ENCODE measurements at places on chromosomes 5 and 9. TPM values are rescaled to one million over a fixed set of nuclear protein-coding genes. Genes with fewer than 3 reads are reported as not detected.
A peak's percentile ranks its signal among the peaks of the same experiment; 100 is the strongest.

MCTP1 gene
- 0.93 TPM for total RNA-seq

FOXD4L4 gene
- total RNA-seq: not detected

- DNase-seq: no peak
These were observed 16.2 kb downstream of the DIAPH1 start for GRCh38 chr5:141602606-141603005.

- DNase-seq: no peak
These were observed 212.0 kb upstream of the KIF2A start for GRCh38 chr5:62093976-62094375.

GRCh38 chr9:114276908-114277821 lies 45.7 kb upstream of the ORM1 start:
- peak; percentile 33 for DNase-seq

- DNase-seq: no peak
These were observed 38.9 kb downstream of the BICD2 start for GRCh38 chr9:92725766-92726165.

- DNase-seq: no peak
These were observed 200.5 kb upstream of the EDIL3 start for GRCh38 chr5:84585218-84585617.

DNA sequence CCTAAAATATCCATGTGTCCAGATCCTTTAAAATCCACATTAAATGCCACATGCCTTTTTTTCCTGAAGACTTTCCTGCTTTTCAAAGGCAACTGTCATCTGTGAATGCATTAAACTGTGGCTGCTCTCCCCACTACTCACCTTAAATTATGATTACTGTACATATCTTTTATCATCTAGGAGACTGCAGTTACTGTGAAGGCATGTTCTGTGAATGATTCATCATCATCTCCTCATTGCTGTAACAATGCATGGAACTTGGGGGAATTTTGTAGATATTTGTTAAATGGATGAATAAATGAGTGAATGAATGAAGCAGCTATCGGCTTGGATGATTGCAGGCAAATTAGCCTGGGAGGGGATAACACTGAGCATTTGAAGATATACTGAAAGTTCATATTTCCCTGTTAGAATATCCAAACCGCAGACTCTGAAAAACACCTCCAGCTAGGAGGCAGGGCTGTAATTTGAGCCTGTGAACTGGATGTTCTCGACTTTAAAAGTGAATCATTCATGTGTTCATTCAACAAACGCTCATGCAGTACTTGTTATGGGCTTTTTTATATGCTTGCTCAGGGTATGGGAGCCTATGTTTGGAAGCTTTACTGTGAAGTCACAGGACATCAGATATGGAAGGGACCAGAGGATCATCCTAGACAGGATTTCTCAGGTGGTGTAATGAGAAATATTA lies 519.2 kb downstream of the KIF4B start:
- no peak for DNase-seq

GRCh38 chr5:111143910-111144309 lies 51.8 kb downstream of the WDR36 start:
- no peak for DNase-seq

- no peak for DNase-seq
These were observed 19.5 kb downstream of the BTNL3 start for GRCh38 chr5:181008136-181008535.
